ENCODE measurements at places on chromosomes 3 and 15. TPM values are rescaled to one million over a fixed set of nuclear protein-coding genes. Genes with fewer than 3 reads are reported as not detected.
A peak's percentile ranks its signal among the peaks of the same experiment; 100 is the strongest.

GRCh38 chr15:29533647-29534046, 264.0 kb upstream of the NSMCE3 start:
- H3K4me3 ChIP-seq, result no peak overlapping the region
- no peaks in the 10 kb centered on the region for H3K4me1 ChIP-seq
- no peak overlapping the region for H3K27ac ChIP-seq
- H3K36me3 ChIP-seq, result no peaks in the 10 kb centered on the region

DNA sequence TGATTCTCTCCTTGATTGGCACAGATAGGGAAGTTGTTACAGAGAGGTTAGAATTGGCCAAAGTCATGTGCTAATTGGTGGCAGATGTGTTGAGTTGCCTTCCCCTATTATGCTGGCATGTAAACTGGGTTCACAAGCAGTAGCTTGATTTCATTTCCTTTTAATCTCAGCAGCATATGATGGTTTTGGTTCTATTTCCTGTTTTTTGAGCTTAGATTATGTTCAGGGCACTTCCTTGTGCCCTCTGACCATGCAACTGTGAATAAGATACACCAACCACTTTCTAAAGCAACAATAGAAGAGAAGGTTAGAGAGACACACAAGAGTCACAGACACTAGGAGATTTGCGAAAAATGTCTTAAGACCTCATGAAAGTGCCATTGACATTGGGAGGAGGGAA, 16.5 kb downstream of the HPS3 start:
- no peak overlapping the region for H3K27ac ChIP-seq
- no peak for DNase-seq
- H3K36me3 ChIP-seq, result peaks cover 43% of the 10 kb centered on the region
- no peaks in the 10 kb centered on the region for H3K27me3 ChIP-seq
- H3K4me1 ChIP-seq, result peaks cover 9% of the 10 kb centered on the region
- H3K4me3 ChIP-seq, result no peak overlapping the region

DNA sequence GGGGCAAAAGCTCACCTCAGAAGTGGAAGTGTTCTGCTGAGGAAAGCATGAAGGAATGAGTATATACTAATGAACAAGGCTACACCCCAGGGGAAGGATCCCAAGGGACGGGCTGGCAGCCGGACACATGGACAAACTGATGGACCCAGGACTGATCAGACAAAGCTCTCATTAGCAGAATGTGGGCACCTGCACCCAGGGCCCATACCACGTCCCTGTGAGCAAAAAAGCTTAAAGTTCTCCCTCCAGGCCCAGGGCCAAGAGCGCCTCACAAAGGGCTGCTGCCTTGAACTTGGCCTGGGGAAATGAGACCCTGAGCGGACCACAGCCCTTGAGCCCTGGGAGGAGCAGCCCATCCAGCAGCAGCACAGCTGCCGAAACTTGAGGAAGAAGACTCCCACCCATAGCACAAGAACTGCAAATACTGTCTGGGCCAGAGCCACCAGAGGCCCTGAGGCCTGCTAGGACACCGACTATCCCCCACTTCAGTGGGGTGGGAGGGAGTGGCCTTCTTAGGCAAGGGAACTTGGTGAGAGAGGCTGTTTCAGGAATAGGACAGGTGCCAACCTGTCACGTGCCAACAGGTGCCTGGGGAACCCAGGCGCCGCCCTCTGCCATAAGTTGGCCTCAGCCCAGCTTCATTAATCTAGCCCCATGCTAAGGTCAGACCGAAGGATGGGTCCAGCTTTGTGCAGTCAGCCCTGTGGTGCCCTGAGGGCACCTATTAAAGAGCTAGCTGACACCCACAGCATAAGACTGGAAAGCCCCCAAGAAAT, 2.3 kb upstream of the GMPPB start:
- H3K27ac ChIP-seq, result no peak overlapping the region
- H3K36me3 ChIP-seq, result peaks cover 2% of the 10 kb centered on the region

DNA sequence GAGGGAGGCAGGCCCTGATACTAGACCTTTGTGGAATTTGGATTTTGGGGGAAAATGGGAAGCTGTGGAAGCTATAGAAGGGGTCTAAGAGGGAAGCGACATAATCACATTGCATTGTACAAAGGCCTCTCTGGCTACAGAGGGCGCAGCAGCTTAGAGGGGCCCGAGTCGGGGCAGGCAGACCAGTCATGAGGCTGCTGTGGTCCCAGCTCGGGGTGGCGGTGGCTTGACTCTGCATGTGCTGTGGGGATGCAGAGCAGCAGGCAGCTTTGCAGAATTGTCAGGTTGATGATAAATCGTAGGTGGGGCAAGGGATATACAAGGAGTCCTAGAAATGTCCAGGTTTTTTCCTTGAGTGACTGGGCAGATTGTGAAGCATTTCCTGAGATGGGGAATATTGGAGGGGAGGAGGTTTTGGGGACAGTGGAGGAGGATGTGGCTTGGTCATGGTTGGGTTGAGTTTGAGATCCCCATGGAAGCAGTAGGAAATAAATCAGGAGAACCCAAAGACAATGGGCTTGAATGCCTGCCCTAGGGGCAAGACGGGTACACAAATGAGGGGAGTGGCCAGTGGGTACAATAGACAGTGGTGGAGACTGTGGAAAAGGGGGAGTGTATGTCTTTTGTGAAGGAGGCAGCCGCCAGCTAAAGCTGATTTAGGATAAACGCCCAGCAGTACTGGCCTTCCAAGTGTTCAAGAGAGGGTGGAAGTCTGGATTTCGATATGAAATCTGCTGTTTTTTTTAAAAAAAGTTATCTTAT, 94.1 kb downstream of the HMG20A start:
- no peaks in the 10 kb centered on the region for H3K4me1 ChIP-seq
- H3K4me3 ChIP-seq, result no peak overlapping the region
- DNase-seq, result no peak
- no peak overlapping the region for H3K27ac ChIP-seq

GRCh38 chr15:71114887-71115566, at the start of gene THSD4:
Gene THSD4, plus strand, starts transcription at chr15:71115471.
- peaks cover 45% of the 10 kb centered on the region for H3K27me3 ChIP-seq
- peak within 1 kb of the TSS; percentile 69 for H3K4me3 ChIP-seq
- H3K27ac ChIP-seq, result no peak within 1 kb of the TSS

- H3K27me3 ChIP-seq, result peaks cover 9% of the 10 kb centered on the region
- no peak overlapping the region for H3K27ac ChIP-seq
- no peak for DNase-seq
- peak overlapping the region; percentile 31 for H3K4me3 ChIP-seq
Measured at GRCh38 chr3:122233101-122233952, 49.9 kb downstream of the CASR start.

- peaks cover 38% of the 10 kb centered on the region for H3K36me3 ChIP-seq
- peak overlapping the region; percentile 32 for H3K27ac ChIP-seq
- H3K27me3 ChIP-seq, result peaks cover 9% of the 10 kb centered on the region
- H3K4me3 ChIP-seq, result peak overlapping the region; percentile 14
- DNase-seq, result no peak
- peaks cover 42% of the 10 kb centered on the region for H3K4me1 ChIP-seq
Measured at GRCh38 chr3:46127503-46127902, 80.6 kb downstream of the CCR1 start.

- DNase-seq, result no peak
- H3K27ac ChIP-seq, result no peak overlapping the region
- H3K4me1 ChIP-seq, result no peaks in the 10 kb centered on the region
- H3K4me3 ChIP-seq, result no peak overlapping the region
- no peaks in the 10 kb centered on the region for H3K36me3 ChIP-seq
Measured at GRCh38 chr15:26724381-26725150, 48.3 kb downstream of the GABRB3 start.

GRCh38 chr3:16916840-16917239, 32.1 kb downstream of the PLCL2 start:
- peaks cover 12% of the 10 kb centered on the region for H3K36me3 ChIP-seq
- no peaks in the 10 kb centered on the region for H3K27me3 ChIP-seq
- H3K27ac ChIP-seq, result no peak overlapping the region
- no peak overlapping the region for H3K4me3 ChIP-seq
- peaks cover 26% of the 10 kb centered on the region for H3K4me1 ChIP-seq

GRCh38 chr3:71701251-71701762, 23.9 kb downstream of the EIF4E3 start:
- peaks cover 49% of the 10 kb centered on the region for H3K36me3 ChIP-seq
- no peaks in the 10 kb centered on the region for H3K27me3 ChIP-seq
- H3K27ac ChIP-seq, result peak overlapping the region; percentile 38
- no peak for DNase-seq

DNA sequence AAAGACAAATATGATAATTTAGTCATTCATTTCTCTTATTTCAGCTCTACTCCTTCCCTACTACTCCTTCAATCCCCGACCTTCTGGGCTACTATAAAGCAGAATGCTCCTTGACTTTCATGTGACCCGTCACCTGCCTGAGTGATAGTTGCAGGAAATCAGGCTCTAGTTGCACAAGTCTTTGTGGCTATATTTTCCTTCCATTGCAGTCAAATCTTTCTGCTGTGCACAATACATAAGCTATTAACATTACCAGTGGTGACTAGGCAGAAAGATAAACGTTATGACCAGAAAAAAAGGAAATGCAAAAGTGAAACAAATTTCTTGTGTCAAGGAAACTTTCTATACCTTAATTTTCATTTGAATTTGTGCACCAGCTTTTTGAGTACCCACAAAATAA, 2.3 kb downstream of the SUCNR1 start:
- no peaks in the 10 kb centered on the region for H3K36me3 ChIP-seq
- H3K27me3 ChIP-seq, result no peaks in the 10 kb centered on the region
- H3K4me3 ChIP-seq, result peak overlapping the region; percentile 61
- peaks cover 16% of the 10 kb centered on the region for H3K4me1 ChIP-seq
- H3K27ac ChIP-seq, result no peak overlapping the region

GRCh38 chr3:37173806-37174205, 576 bp downstream of the LRRFIP2 start:
- H3K27me3 ChIP-seq, result no peaks in the 10 kb centered on the region
- no peak for DNase-seq
- no peak overlapping the region for H3K27ac ChIP-seq
- H3K36me3 ChIP-seq, result peaks cover 5% of the 10 kb centered on the region

DNA sequence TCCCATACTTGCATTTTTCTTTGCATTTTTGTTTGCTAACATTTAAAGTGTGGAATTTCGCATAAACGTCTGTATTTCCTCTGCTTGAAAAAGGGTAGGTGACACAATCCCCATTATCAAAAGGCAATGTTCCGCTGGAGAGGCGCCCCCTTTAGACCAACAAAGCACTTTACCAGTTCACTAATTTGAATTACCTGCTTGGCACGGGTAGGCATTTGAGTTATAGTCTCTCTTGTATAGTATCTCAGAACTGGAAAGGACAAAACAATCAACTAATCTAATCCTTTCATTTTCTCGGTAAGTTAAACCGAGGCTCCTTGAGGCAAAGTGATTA, 775 bp upstream of the CCDC39 start:
- peaks cover 16% of the 10 kb centered on the region for H3K4me1 ChIP-seq
- H3K4me3 ChIP-seq, result peak overlapping the region; percentile 88
- no peak overlapping the region for H3K27ac ChIP-seq
- H3K27me3 ChIP-seq, result peaks cover 37% of the 10 kb centered on the region
- DNase-seq, result no peak

TMCO5A gene
- not detected for total RNA-seq

PLSCR1 gene
- total RNA-seq, result 177 TPM

GASK1A gene
- not detected for total RNA-seq

SNX4 gene
- 31.3 TPM for total RNA-seq

AP2M1 gene
- total RNA-seq, result 210 TPM

LINGO1 gene
- total RNA-seq, result not detected

CDCP1 gene
- 7.1 TPM for total RNA-seq

SLCO2A1 gene
- not detected for total RNA-seq

GABRB3 gene
- total RNA-seq, result not detected

TMEM62 gene
- total RNA-seq, result 23.3 TPM

Data from activated naive CD8-positive, alpha-beta T cell treated with anti-CD3 and anti-CD28 coated beads, Interleukin-2, amount 10 ng/mL, durations not matched to agents 7 days and 5 days (primary cell).